ENCODE measurements at places on chromosomes 7 and 10.

DNA sequence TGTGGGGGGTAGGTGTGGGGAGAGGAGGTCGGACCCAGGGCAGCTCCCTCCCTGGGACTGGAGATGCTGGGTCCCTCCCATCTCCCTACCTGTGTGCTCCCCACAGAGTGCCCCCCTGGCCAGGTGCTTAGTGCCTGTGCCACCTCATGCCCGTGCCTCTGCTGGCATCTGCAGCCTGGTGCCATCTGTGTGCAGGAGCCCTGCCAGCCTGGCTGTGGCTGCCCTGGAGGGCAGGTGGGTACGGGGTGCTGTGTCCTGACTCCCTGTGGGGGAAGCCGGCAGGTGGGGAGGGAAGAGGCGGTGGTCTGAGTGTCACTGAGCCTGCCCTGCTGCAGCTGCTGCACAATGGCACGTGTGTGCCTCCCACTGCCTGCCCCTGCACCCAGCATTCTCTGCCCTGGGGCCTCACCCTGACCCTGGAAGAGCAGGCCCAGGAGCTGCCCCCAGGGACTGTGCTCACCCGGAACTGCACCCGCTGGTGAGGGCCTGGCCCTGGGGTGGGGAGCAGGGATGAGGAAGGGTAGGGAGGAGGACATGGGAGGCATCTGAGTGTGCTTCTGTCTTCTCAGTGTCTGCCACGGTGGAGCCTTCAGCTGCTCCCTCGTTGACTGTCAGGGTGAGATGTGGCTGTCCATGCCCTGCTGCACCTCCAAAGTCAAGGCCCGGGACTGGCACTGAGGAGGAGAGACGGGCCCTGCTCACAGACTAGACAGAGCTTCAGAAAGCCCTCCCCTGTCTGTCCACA, 11.7 kb upstream of the ZNF862 start:
- DNase-seq, result no peak

- DNase-seq, result no peak
Observed at GRCh38 chr7:73901823-73902597, 41.1 kb downstream of the TMEM270 start.

- DNase-seq, result peak; percentile 63
Observed at GRCh38 chr7:116671681-116672595, at the start of gene MET. TSS of gene MET (plus strand) at chr7:116672196. CDS start at chr7:116699085, 26,889 bp downstream.

GRCh38 chr10:124296121-124296812, 122.5 kb downstream of the OAT start:
- DNase-seq, result no peak

DNA sequence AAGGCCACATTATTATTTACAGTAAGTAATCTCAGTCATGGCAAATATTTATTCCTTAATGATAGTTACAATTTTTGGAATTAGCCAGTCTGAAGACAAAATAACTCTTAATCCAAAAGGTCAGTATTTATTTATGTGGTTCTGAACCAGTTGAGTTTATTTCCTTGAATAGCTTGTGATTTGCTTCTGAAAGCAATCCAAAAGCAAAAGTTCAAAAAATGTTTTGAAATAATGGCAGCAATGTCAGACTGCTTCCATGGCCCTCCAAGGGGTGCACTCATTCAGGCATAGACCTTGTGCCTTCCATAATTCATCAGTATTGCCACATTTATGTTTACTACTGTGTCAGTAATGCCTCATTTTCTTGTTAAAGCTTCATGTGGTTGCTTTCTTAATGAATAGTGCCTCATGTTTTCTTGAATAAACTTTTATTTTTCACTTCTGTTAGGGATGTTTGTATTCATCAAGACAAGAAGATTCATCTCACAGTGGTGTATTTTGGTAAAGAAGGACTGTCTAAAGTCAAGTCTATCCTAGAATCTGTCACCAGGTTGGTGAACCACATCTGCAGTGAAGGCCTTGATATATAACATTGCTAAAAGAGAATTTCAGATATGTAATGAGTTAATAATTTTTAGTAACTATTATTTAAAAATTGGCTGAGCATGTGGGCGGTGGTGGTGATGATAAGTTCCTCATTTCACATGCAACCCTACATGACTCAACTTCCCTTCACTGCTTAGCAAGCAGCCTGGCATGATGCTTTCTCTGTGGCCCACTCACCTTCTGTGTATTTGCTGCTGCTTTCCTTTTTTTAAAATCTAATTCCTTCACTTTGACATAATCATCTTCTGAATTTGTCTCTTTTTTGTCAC, 22.0 kb downstream of the CSGALNACT2 start:
- DNase-seq, result peak; percentile 62

- DNase-seq, result no peak
Observed at GRCh38 chr7:8387551-8388256, 45.7 kb upstream of the NXPH1 start.

- DNase-seq, result no peak
Observed at GRCh38 chr7:71484380-71484779, 352.4 kb downstream of the GALNT17 start.

GRCh38 chr7:129160161-129160905, 15.8 kb downstream of the TSPAN33 start:
- DNase-seq, result no peak

- no peak for DNase-seq
Observed at GRCh38 chr10:9038146-9038714, 983.7 kb downstream of the GATA3 start.

- DNase-seq, result no peak
Observed at GRCh38 chr10:74282151-74282847, 131.3 kb downstream of the ADK start.

DNA sequence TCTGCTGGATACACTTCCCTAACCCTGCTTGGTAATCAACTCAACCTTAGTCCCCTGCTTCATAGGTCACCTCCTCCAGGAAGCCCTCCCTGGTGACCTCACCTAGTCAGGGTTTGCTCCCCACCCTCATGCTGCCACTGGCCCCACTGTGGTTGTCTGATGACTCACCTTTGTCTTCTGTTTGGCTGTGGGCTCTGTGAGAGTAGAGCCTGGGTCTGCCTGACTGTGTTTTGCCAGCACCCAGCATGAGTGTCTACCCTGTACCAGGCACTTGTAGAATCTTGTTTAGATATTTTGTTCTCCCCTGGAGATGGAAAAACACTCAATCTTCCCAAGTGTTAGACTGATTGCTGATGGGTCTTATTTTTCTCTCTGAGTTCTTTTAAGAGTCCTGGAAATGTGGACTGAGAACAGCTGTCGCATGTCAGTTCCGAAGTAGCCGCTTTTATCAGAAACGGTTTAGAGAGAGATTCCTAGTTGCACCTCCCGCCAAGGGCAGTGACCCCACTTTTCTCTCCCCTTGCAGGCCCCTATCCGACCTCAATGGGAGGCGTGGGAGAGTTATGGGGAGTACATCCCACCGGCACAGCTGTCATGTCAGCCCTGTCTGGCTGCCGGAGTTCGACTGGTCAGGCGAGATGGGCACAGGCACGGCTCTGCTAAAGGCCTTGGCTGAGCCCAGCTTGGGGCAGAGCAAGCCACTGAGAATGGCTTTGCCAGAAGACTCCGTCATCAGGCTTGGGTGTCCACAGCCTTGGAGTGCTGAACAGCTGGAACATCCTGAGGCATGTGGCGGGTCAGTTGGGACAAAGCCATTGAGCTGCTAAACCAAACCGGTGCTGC, 134.3 kb downstream of the GRK5 start:
- peak; percentile 65 for DNase-seq

- no peak for DNase-seq
Observed at GRCh38 chr10:3648576-3648975, 136.4 kb downstream of the KLF6 start.

GRCh38 chr10:36469585-36469984, 655.8 kb upstream of the ANKRD30A start:
- DNase-seq, result no peak

- DNase-seq, result peak; percentile 38
Observed at GRCh38 chr10:49649294-49649693, 30.2 kb upstream of the C10orf53 start.

DNA sequence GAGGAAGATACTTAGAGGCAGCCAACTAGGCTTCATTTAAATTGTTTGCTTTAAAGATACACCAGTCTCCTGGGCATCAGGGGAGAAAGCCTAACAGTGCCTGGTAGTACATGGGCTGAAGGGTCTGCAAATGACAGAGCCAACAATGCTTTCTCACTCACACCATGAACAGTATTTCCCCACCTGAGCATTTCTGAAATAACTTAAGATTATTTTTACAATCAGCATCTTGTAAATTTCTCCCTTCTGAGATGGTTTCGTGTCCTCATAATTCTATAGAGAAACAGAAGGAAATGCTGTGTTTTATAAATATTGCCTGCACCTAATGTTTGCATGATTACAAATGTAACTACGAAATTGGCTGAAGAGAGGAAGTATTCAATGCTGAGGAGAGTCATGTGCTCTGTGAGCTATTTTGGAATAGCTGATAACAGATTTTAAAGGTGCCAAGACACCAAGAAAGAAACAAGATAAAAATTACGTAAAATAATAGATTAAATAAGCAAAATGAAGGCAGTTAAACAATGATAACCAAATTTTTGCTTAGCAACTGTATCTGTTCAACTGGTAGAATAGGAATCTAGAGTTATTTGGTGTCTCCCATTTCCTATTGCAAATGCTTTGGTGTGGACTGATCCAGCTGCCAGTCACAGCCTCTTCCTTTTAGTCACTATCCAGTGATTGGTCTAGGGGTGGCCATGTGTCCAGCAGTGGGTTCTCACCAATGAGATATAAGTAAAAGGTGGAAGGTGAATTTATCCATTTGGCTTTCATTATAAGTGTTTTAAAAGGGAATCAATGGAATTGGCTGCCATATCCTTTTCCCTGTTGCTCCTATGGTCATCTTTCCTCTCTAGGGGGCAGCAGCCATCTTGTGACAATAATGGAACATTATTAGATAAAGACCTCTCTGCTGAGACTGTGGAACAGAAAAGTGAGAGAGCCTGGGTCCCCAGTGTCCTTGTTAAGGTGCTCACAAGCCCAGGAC, 167.9 kb upstream of the SLC26A5 start:
- DNase-seq, result no peak

- no peak for DNase-seq
Observed at GRCh38 chr10:70584366-70584765, 18.2 kb downstream of the PRF1 start.

All from activated CD4-positive, alpha-beta T cell treated with anti-CD3 and anti-CD28 coated beads, Interleukin-2, amount 50 U/mL, for 16 hours (primary cell).